ENCODE measurements at places on chromosomes 11 and 22.

DNA sequence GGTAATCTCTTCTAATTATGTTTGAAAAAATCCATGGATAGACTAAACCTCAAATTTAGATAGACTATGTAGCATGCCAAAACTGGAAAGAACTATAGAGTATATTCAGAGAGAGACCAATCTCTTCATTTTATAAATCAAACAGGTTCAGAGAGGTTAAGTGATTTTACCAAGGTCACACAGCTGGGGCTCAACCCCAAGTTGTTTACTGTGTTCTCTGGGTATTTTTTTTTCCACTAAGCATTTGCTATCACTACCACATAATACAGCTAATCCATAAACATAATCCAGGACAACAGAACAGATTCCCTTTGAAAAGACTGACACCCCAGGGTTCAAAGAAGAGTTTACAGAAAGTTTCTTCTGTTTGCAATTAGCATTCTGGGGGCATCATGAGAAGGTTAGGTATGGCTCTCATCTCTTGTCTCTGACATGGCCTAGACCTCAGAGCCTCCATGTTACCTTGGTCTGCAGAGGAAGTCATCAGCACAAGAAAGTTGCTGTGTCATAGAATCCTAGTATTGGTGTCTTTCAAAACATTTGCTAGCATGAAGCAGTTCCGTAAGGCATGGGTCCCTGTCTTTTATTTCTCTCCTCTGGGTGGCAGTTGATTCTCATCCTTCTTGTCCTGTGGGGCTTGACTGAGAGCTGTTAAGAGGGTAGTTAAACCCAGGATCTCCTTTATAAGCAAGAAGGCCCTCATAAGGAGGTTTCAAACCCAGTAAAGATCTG lies 94.5 kb upstream of the HSD17B12 start:
- no peak for DNase-seq

DNA sequence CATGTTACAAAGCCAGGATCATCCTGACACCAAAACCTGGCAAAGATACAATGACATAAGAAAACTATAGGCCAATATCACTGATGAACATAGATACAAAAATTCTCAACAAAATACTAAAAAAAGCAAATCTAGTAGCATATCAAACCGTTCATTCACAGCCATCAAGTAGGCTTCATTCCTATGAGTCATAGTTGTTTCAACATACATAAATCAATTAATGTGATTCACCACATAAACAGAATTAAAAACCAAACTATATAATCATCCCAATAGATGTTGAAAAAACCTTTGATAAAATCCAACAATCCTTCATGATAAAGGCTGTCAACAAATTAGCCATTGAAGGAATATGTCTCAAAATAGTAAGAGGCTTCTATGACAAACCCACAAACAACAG lies 1007.2 kb upstream of the RAG2 start:
- peak; percentile 4 for DNase-seq

GRCh38 chr11:76073724-76074123 lies 132.6 kb downstream of the WNT11 start:
- DNase-seq = peak; percentile 86

- DNase-seq = no peak
Observed at GRCh38 chr22:48961705-48962104, 866.0 kb downstream of the BRD1 start.

DNA sequence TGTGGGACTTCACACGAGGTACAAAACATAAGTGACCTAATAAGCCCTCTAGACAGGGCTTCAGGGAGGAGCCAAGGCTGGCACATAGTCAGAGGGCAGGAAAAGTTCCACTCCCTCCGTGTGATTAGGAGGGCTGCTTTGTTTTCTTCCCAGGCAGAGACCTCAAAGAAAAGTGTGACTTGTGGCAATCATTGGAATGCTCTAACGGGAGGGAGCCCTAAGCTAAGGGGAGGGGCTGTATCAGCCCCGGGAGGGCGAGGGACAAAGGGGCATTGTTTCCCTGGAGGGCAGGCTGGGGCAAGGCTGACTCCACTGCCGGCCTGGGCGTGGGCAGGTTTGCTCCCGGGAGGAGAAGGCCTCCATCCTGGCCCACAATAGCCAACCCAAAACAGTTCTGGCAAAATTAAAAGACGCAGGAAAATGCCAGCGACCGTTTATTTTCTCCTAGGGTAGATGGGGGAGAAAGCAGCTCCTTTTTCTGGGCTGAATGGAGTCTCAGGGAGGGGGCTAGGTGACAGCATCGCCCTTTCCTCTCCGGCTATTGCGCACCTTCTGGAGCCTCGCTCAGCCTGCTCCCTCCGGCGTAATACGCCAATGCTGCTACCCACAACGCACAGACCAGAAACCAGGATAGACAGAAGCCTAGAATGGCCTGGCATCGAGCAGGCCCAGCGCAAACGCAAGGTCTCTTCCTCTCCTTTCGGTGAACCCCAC lies 60.2 kb downstream of the ENDOD1 start:
- no peak for DNase-seq

GRCh38 chr11:92837595-92837994 lies 131.9 kb upstream of the MTNR1B start:
- no peak for DNase-seq

DNA sequence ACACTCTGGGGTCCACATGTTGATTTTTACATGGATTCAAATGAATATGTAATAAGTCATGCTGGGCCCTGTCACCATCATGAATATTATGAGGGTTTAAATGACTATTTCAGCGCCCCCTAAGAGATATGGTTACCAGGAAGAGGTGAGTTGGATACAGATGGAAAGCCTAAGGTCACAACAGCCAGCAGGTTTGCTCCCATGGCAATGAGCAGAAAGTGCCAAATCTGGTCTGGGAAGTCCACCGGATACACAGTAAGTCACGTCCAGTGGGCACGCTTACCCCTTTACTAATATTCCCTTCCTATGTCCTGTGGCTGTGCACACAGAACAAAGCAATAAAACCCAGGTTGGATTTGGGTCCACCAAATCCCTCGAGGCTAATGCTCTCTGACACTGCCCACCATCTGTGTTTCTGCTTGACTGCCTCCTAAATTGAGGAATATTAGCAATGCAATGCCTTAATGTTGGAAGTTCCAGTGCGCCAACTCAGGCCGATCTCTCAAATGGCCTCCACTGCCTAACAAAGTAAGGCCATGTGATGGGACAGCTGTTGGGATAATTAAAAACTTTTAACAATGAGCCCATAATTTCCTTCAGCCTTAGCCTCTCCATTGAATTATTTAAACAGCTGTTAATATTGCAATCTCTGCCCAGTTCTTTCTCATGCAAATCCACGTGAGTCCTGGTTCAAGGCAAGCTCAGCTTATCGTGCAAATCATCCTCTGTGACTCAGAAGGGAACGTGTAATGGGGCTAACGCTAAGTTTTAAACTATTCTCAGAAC lies 97.6 kb downstream of the SLC1A2 start:
- DNase-seq = peak; percentile 89

All from foreskin fibroblast (primary cell).